ENCODE measurements at places on chromosomes 5 and 9. TPM values are rescaled to one million over a fixed set of nuclear protein-coding genes. Genes with fewer than 3 reads are reported as not detected.

- DNase-seq = no peak
These were observed 13.4 kb downstream of the RGS7BP start for GRCh38 chr5:64519263-64519662.

GRCh38 chr5:119343766-119344165 is 12.1 kb upstream of the TNFAIP8 start:
- DNase-seq = no peak

DNA sequence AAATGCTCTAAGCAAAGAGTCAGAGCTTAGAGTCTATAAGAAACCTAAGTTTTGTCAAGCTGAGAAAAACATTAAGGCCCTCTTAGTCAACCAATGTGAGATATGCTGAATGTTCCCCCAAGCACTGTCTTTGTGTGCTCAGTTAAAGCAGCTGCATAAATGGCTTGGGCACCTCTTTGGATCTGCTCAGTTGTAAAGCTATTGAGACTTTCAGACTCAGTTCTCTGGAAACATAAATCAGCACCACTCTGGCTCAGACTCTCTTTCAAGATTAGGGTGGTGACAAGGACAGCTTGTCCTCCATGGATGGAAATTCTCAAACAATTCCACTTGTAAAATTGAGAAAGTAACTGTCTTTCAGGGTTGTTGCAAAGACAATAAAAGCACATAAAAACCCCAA is 807.9 kb downstream of the PRELID2 start:
- DNase-seq = no peak

- DNase-seq = no peak
These were observed 56.8 kb upstream of the ZFR start for GRCh38 chr5:32501071-32502002.

DNA sequence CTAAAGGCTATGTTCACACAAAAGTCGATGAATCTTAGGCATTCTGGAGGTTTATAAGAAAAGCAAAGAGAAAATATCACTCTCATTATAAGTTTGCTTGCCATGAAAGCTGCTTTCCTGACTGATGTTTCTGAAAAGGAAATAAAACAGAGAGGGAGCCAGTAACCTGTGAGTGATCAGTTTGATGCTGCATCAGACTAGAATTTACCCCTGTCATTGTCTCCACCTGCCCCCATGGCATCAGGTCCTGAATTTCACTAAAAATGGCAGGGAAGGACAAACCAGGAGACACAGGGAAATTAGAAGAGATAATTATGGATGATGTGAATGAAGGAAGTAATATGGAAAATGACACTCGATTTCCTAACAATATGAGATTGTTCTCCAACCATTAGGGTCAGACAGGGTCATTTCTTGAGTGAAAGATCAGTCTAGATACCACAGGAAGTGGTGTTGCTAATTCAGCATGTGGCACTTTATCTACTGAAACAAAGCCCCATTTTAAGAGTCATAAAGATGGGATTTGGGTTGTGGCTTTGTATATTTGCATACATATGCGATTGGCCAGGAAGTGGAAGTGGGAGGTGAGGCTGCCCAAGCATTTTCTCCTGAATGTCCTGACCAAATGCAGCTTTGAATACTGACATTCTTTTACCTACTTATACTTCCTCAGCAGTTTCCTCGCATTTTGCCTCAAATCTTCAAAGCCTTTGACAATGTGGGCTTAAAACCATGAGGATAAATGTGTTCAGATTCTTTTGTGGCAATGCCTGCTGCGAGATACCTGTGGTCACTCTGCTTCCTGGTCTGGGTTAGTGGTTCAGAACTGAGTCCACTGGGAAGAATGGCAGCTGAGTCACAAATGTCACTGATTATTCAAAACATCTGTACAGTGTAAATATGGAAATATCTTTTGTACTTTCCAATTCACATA is 29.7 kb downstream of the MEGF10 start:
- no peak for DNase-seq

GRCh38 chr9:68844631-68845612 is 139.9 kb downstream of the PIP5K1B start:
- no peak for DNase-seq

DNA sequence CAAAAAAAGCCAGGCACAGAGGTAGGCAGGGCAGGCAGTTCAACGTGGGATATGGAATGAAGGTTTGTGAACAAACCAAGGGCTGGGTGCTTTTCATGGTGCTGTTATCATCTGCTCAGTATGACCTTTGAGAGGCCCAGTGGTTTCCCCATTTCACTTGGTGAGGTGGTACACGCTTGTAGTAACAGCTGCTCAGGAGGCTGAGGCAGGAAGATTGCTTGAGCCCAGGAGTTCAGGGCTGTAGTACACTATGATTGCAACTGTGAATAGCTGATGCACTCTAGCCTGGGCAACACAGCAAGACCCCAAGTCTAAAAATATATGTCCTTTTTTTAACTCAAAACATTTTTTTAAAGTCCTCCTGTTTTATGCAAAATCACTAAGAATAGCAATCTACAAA is 174.8 kb downstream of the ENC1 start:
- no peak for DNase-seq

DNA sequence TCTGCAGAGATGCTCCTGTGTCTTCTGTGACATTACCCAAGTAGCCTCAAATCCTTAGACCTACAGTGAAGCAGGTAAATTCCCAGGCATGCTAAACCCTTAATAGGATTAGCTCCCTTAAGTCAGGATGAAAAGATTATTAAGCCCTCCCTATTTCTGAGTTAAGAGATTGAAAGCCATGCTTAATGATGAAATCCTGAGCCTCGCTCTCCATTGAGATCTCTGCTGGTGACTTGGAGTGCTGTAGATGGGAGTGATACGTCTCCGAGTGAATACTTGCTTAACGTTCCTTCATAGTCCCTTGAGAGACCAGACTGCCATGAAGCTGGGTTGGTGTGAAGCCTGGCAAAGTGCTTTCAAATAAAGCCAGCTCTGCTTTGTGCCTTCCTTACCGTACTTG is 34.2 kb downstream of the AOPEP start:
- DNase-seq = no peak

GRCh38 chr9:114288193-114289091 is 34.5 kb upstream of the ORM1 start:
- peak; percentile 71 for DNase-seq

- no peak for DNase-seq
These were observed 68.5 kb downstream of the GHR start for GRCh38 chr5:42491699-42492098.

- no peak for DNase-seq
These were observed 853.3 kb downstream of the MAT2B start for GRCh38 chr5:164358531-164359259.

DNA sequence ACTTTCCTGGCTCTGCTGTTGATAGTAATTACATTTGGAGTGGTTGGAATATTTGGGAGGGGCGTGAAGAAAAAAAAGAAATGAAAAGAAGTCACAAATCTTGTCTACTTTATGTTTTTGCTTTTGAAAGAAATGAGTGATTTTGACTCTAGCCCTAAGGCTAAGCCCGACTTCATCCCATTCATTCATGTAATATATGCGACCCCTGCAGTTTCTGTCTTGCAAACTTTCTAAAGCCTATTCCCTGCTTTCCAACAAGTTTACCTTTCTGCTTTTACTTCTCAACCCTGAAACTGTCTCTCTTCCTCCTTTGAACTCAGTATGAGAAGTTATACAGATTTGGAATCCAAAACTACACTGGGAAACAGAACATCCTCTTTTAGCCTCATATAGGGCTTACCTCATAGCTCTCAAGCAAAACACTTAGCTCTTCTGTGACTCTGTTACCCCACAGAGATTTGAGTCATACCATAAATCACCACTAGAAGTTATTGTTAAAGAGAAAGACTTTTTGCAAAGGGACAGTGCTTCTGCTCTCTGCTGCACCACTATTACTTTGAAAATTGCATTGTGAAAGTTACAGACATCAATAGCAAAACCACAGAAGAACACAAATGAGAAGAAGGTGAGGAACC is 1.6 kb downstream of the CFAP95 start:
- no peak for DNase-seq

GRCh38 chr5:32099486-32100035 is 74.6 kb downstream of the GOLPH3 start:
- DNase-seq = no peak

DNA sequence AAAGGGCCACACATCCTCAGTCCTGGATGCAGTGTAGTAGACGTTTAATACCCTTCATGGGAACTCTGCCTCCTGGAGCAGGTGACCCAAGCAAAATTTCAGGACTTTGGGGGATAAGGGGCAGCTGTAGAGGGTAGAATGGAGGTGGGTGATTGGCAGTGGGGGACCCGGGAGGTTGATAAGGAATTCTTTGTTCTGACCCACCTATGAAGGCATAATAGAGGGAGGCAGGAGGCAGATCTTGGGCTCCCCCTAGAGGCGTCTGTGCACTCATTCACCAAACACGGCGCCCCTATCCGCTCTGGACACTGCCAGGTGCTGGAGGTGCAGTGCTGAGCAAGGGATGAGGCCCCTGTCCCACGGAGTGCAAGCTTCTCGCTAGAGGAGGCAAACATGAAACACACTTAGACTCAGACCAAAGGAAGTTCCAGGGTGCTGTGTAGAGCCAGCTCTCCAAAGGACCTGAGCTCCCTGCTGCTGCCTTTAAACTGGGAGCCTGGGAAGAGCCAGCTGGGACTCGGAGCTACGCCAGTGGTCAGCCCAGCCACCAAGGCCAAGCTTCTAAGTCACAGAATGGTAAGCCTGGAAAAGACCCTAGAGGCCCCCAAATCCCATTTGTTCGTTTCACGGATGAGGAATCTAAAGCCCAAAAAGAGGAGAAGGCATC is 7.7 kb downstream of the IL17B start:
- DNase-seq = no peak

DNA sequence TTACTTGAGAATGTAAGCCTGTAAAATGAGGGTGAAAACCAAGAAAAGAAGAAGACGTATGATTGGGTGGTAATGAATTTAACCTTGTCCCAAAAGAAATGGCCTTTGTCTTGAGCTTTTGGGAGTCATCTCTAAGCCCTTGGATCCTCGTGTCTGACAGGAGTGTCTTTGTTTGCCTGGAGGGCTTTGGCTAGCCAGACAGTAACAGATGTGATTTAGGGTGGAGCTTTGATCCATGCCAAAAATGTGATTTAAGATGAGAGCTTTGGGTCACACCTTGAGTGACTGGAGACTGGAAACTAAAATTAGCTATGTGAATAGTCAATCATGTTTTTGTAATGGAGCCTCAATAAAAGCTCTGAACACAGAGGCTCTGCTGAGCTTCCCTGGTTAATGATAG is 25.9 kb upstream of the ZFAND5 start:
- no peak for DNase-seq

DNA sequence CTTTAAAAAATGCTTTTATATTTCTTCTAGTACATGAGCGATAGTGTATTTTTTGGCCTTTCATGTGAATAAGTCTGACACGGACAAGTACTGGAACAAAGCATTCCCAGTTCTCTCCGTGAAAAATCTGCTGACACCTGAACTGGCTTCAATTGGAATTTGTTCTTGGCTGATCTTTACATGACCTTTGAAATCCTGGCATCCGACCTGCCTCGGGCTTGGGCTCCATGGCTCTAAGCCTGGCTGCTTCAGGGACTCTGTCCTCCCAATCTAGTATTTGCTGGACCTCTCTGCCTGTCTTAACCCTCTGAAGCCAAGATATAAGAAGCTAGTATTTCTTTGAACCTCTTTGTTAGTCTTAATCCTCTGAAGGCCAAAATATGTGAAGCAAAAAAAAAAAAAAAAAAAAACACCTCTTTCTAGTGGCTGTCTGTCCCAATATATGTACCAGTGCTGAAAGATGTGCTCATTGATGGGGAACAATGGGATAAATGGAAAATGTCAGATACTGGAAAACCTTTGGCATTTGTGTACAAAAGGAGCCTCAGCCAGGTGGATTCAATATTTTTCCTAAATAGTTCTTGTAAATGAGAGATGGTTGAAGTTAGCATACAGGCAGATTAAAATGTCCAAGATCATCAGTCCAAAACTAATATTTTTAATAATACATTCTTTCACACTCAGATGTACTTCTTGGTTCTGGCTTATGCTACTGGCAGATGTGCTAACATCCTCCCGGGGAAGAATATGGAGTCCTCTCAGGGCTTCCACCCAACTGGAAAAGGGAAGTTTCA is 470.6 kb downstream of the TUSC1 start:
- DNase-seq = no peak

DNA sequence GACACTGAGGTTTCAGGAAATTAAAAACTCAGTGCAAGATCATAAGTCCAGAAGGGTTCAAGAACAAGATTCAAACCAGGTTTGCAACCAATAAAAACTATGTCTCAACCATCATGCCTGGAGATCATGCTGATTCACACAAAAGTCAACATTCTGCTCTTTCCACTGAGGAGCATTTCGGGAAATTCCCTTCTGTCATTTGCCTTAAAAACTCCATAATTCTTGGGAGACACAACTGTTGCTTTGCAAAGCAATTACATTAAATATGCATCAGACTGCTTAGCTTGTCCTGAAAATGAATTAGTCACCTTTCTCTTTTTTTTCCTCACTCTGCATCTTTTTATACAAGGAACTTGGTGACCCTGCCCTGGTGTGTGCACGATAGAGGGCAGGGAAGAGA is 275.9 kb upstream of the ZNF462 start:
- no peak for DNase-seq

DNA sequence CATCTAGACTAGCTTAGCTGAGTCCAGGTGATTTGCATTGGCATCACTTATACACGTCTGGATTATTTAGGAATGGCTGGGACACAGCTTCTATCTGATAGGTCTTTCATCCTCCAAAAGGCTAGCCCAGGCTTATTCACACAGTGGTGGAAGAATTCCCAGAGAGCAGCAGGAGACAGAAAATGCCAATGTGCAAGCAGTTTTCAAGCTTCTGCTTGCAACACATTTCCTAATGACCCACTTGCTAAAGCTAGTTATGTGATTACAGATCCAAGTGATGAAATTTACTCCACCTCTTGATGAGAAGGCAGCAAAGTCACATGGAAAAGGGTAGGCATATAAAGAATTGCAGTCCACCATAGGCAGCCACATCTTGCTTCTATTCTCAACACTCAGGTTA is 44.2 kb upstream of the MAST4 start:
- no peak for DNase-seq

Gene MAP1B
- total RNA-seq = 217 TPM

Gene TBCA
- 130 TPM for total RNA-seq

Gene BTNL9
- total RNA-seq = 25.2 TPM

Gene DNM1
- total RNA-seq = 7.3 TPM

Gene PCDHAC2
- 0.67 TPM for total RNA-seq

Gene P4HA2
- total RNA-seq = 50.5 TPM

Gene AGXT2
- total RNA-seq = not detected

Gene RASGRF2
- total RNA-seq = 8.2 TPM

Gene PDE4D
- 29.3 TPM for total RNA-seq

Gene CCDC183
- total RNA-seq = 1.6 TPM

Measured in cardiac septum (tissue), 1 donor.